ENCODE measurements at places on chromosomes 2 and 18.

DNA sequence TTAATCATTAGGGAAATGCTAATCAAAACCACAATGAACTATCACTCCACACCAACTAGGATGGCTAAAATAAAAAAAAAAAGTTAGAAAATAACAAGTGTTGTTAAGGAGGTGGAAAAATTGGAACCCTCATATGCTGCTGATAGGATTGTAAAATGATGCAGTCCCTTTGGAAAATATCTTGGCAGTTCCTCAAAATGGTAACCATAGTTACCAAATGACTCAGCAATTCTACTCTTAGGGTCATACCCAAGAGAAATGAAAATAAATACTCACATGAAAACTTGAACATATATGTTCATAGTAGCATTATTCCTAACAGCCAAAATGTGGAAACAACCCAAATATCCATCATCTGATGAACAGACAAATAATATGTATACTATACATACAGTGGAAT lies 15.7 kb upstream of the ACVR2A start:
- no peak for DNase-seq

GRCh38 chr2:228181098-228182019 lies at the start of gene SPHKAP:
SPHKAP (minus strand) TSS chr2:228181687; CDS start chr2:228181598, 89 bp downstream.
- DNase-seq: no peak

DNA sequence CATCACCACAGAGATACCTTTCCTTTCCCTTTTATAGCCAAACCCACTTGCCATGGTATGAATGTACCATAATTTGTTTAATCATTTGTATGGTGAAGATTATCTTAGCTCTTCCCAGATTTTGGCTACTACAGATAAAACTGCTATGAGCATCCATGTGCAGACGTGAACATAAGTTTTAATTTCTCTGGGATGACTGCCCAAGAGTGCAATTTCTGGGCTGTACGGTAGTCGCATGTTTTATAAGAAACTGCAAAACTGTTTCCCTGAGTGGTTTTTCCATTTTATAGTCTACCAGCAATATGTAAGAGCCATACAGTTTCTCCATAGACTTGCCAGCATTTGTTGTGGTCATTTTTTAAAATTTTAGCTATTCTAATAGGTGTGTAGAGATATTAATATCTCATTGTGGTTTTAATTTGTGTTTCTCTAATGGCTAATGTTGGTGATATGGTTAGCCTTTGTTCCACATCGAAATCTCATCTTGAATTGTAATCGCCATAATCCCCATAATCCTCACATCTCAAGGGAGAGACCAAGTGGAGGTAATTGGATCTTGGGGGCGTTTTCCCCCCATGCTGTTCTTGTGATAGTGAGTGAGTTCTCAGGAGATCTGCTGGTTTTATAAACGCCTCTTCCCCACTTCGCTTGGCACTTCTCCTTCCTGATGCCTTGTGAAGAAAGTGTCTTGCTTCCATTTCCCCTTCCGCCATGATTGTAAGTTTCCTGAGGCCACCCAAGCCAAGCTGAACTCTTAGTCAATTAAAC lies 628.5 kb upstream of the KLHL29 start:
- no peak for DNase-seq

- DNase-seq: no peak
These were observed 8.2 kb downstream of the TEKT4 start for GRCh38 chr2:94879314-94879981.

GRCh38 chr2:236517251-236518031 lies 52.2 kb upstream of the ACKR3 start:
- no peak for DNase-seq

GRCh38 chr2:200297100-200297499 lies 9.4 kb upstream of the SPATS2L start:
- DNase-seq: no peak

DNA sequence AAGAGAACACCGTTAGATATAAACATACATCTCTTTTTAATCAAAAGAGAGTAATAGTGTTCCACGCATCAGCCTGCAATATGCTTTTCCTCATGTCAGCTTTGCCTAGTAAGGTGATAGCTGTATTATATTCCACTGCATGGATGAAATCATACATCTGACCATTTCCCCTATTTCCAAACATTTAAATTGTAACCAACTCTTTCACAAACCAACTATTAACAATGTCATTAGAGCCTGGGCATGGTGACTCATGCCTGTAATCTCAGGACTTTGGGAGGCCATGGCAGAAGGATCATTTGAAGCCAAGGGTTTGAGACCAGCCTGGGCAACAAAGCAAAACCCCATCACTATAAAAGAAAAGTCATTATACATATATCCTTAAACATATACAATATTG lies 284.8 kb downstream of the BCL11A start:
- no peak for DNase-seq

DNA sequence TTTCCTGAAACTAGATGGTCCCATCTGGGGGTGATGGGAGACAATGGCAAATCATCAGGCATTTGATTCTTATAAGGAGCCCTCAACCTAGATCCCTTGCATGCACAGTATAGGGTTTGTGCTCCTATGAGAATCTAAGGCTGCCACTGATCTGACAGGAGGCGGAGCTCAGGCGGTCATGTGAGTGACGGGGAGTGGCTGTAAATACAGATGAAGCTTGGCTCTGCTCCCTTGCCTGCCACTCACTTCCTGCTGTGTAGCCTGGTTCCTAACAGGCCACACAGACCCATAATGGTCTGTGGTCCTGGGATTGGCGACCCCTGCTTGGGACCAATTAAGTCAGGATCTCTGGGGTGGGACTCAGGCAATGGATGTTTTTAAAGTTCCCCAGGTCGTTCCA lies 293.4 kb downstream of the ZNF521 start:
- DNase-seq: no peak

DNA sequence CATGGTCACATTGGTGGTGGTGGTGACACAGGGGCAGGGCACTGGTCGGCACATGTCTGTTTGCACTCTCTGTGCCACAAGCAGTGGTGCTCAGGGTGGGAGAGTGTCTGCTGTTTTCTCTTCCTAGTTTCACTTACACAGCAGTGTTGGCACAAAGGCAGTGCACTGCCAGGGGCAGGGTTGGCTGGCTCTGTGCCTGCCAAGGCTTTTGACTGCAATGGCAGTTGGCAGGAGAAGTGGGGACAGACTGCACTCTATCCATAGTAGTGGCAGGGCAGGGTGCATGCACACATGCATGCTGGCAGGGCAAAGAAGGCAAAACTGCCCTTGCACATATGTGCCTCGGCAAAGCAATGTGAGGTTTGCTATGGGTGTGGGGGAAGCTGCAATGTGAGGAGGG lies 635.9 kb downstream of the SUCLG1 start:
- DNase-seq: no peak

DNA sequence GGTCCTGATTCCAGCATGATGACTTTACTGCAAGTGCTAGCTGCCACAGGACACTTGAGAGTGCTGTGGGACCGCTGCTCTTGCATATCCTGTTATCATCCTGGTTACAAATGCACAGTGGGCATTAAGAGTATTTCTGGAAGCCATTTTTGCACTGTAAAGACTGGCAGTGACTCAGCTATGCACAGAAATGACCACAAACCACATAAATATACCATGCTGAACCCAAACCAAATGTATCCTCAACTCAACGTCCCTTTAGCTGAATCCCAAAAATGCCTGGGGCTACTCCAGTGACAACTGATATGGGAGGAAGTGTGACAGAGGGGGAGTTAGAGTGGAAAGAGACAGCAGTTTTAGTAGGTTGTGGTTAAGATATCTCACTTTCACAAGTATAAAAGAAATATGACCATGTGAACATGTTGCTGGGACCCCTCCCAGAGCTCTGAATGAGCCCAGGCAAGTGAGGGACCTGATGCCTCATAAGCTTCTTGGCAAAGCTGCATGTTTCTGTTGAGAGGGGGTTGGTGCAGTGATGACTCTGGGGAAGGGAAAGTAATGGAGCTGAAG lies 37.3 kb downstream of the RHBDD1 start:
- no peak for DNase-seq

DNA sequence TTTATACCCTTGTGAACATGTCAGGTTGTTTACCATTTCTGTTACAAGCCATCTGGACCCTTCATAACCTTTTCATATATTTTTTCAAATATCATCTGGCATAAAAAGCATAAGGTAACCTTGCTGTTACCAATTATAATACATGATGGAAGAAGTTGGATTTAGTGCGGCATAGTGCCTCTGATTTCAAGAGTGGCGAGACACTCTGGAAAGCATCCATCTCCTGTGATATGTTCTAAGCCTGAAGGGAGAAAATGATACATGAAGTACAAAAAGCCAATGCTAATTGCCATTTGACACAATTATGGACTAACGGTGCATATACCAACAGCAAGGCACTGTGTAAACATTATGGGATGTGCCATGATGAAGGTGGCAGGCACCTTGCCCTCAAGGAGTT lies 75.1 kb downstream of the DCC start:
- no peak for DNase-seq

DNA sequence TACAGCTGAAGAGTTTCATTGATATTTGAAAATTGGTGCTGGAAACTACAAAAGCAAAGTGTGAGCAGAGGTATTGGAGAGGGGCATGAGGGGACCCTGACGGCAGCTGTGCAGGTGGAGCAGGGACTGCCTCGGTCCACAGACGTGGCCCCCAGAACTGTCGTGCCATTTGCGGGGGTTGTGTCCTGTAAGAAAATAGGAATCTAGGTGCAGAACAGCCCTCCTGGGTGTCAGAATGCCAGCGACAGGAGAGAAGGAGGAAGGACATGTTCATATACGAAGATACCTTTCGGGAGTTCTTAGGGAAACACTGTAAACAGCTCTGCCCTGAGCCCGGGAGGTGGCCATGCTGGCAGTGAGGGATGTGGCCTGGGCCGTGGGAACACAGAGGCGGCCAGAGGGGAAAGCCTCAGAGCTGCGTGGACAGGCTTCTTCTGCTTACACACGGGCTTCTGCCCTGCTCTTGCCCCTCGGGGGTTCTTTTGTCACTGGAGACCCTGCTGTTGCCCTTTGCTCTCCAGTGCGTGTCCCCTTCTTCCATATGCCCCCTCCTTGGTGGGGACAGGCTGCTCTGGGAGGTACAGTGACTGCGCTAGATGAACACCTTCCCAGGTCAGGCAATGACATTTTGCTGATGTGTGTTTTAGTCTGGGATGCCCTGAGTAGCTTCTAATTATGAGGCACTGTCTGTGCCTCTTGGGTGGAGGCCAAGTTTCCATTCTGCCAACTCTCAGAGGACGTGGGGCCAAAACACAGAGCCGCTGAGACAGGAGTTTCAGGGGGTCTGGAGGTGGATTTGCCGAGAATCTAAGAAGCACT lies 81.9 kb upstream of the TXNDC2 start:
- DNase-seq: no peak

GRCh38 chr2:68500649-68501048 lies 33.3 kb downstream of the APLF start:
- no peak for DNase-seq

DNA sequence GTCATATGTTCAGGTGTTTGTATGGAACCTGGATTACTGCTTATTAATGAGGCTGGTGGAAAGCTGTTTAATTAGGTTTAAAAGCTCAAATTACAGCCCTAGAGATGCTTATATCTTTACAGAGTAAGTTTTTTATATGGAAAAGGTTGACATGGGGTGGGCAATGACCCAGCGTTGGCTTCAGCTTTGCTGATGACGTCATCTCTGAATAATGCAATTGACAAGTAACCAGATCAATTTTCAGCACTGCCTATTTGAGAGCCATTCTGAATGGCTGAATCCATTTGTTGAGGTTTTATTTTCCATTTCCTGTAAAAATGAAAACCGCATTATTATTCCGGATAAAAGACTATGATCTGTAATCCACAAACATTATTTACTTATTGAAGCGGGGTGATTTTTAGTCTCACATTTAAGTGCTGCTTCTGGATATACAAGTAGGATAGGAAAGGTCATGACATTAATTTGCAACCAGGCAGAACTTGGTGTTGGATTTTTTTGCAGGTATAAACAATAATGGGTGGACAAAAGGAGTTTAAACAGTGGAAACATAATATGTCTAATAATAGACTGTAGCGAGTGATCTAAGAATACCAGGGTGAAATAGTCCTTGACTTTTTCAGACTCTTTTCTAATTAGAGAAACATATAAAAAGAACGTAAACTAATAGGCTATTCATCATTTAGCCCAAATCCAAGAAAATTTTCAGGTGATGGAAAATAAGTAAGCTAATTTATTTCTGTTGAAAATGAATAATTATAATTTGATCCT lies 2.7 kb downstream of the PPP1R1C start:
- DNase-seq: no peak

GRCh38 chr2:18118703-18119102 lies 240.2 kb downstream of the KCNS3 start:
- no peak for DNase-seq

- DNase-seq: no peak
These were observed 4.8 kb upstream of the SNED1 start for GRCh38 chr2:240993446-240994170.

- DNase-seq: no peak
These were observed 856 bp downstream of the ACAA2 start for GRCh38 chr18:49812286-49813068.

- DNase-seq: no peak
These were observed 319.1 kb downstream of the CTNNA2 start for GRCh38 chr2:79831961-79832360.

- DNase-seq: no peak
These were observed 476 bp downstream of the MSTN start for GRCh38 chr2:190062053-190062452.

GRCh38 chr2:58900246-58901027 lies 659.3 kb upstream of the FANCL start:
- DNase-seq: no peak

DNA sequence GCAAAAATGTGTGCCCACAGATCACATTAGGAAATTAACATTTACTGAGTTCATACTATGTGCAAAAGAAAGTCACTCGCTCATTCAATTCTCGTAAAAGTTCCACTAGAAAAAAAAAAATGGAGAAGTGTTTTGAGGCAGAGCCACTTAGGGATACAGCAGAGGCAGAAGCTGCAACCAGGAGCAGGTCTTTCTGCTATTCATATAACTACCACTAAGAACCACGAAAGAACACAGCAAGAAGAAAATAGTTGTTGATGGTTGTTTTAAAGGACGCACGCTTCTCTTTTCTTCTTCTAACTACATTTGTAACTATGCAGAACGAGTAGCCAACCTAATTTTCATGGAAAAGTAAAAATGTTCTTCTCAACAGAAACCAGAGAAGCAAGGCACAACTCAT lies 45.0 kb downstream of the ROCK2 start:
- DNase-seq: no peak

GRCh38 chr18:32056613-32057358 lies 34.9 kb upstream of the RNF138 start:
- no peak for DNase-seq

- DNase-seq: no peak
These were observed 4.3 kb downstream of the AAMP start for GRCh38 chr2:218265626-218266025.

DNA sequence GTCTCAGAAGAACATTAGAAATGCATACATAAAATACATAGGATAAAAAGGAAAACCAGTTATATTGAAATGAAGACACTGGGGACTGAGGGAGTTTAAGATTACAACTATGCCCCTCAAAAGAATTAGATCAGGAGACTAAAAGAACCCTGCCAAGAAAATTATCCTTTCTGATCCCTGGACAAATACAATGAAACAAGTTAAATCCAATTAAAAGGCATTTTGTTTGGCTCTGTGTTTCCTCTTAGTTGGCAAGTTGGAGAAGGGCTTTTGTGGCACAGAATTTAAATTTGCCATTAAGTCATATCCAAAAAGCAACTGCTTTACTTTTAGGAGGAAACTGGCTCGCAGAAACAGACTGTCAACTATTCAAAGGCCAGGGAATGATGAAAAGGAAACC lies 99.1 kb upstream of the CD302 start:
- DNase-seq: no peak
